ENCODE measurements at places on chromosomes 5 and 9.
A peak's percentile ranks its signal among the peaks of the same experiment; 100 is the strongest.

GRCh38 chr5:16600397-16600796 is 16.4 kb downstream of the RETREG1 start:
- DNase-seq = no peak

DNA sequence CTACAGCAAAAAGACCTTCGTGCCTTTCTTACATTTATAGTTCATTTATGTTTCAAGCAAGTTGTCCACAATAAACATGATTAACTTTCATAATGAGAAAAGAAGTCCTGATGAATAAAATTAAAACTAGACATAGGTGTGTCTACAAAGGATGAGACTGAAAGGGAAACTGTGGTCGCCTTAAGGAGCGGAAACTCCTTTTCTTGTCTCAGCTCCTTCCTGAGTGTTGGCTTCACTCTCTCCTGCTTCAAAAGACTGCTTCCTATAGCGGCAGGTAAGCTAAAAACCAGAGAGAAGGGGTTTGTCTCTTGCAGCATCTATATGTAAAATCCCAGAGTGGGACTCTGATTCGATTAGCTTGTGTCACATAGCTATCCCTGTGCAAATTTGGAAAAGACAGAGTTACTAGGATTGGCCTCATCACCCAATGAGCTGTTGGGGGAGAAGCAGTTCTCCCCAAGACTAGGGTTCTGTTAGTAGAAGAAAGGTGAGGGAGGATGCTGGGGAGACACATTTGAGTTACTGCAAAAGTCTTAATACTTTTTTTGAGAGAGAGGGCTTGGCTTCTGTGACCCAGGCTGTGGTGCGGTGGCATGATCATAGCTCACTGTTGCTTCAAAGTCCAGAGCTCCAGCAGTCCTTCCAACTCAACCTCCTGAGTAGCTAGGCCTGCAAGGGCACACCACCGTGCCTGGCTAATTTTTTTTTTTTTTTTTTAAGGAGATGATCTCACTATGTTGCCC is 16.8 kb upstream of the CTSL start:
- DNase-seq = peak; percentile 56

DNA sequence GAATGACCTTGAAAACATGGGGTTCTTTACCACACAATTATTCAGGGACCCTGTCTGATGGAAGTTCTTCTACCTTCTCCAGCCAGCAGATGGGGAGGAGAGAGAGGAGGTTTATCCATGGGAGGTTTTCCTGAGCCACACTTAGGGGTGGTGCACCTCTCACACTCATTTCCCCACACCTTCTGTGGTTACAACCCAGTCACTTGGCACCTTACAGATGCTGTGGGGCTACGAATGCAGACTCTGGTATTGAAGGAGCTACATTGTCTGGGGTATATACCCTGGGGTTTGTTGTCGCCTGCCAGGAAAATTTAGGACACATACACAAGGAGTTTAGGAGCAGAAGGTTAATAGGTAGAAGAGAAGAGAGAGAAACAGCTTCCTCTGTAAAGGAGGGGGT is 67.5 kb downstream of the F2RL2 start:
- DNase-seq = no peak

- no peak for DNase-seq
These were observed 34.8 kb downstream of the ACOT12 start for GRCh38 chr5:81359108-81359507.

DNA sequence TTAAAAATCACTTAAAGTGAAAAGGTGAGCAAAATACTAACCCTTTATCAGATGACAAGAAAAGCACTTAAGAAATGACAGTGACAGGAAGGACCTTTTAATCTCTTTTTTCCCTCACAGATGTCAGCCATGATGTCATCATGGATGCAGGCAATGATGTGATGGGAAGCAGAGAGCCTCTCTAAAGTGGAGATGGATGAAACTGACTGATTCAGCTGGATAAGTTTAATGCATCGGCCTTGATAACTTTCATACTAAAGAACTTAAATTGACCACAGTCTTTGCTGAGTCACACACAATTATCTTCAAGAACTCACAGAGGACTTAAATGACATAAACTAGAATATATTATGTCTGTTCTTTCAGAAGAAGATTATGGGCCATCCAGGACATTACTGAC is 153.2 kb upstream of the FGF10 start:
- no peak for DNase-seq

GRCh38 chr5:65699338-65699737 is 22.6 kb downstream of the SGTB start:
- no peak for DNase-seq

- no peak for DNase-seq
These were observed 58.1 kb downstream of the PPIP5K2 start for GRCh38 chr5:103178167-103178566.

DNA sequence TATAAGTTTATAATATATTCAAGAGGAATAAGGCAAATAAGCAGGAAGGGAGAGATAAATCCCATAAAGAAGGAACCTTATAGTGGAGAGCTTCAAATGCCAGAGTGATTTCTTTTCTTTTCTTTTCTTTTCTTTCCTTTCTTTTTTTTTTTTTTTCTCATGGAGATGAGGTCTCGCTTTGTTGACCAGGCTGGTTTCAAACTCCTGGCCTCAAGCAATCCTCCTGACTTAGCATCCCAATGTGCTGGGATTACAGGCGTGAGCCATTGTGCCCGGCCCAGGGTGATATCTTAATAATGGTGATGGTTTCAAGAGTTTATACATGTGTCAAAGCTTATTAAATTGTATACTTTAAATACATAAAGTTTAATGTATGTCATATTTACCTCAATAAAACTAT is 19.6 kb upstream of the FOCAD start:
- no peak for DNase-seq

- no peak for DNase-seq
These were observed 69.0 kb upstream of the FST start for GRCh38 chr5:53411388-53411787.

DNA sequence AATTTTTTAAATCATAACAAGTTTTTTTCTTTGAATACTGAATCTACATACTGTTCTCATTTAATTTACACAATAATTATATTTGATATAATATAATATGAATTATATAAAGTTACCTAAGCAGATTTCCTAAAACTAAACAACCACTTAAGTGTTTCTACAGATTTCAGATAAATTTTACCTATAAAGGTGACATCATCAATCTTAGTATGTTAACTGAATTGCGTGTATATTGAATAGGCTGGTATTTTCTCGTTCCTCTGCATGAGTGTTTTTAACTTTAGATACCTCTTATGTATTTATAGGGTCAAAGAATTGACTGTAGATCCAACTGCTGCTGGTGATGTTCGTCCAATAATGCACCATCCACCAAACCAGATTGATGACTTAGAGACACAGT is 30.3 kb downstream of the DIMT1 start:
- no peak for DNase-seq

- DNase-seq = no peak
These were observed 169.4 kb downstream of the SPOCK1 start for GRCh38 chr5:137329586-137330296.

DNA sequence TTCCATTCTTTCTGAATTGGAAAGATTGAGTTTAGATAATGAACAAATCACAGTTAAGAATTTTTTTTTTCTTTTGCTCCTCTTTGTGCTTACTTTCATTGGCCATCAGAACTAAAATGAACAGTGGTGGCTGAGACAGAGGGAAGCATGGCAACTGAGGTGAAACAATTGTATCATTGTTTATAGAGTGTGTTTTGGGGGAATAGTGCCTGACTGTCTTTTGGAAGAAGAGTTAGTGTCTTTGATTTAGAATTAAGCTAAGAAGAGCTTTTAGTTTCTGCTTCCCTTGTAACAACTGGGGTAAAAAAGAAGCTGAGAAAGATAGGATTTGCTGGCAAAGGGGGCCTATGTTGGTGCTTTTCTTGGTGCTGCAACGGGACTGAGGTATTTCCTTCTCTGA is 24.0 kb downstream of the HSD17B4 start:
- DNase-seq = no peak

GRCh38 chr5:17896605-17897004 is 262.3 kb downstream of the TAF11L14 start:
- DNase-seq = no peak

- no peak for DNase-seq
These were observed 32.2 kb upstream of the PAM start for GRCh38 chr5:102722931-102723330.

- DNase-seq = no peak
These were observed 130.1 kb upstream of the C9orf72 start for GRCh38 chr9:27703216-27703980.
